ENCODE measurements at places on chromosomes 7 and 10.

GRCh38 chr10:22684699-22685098 lies 29.7 kb downstream of the PIP4K2A start:
- no peak for DNase-seq

GRCh38 chr7:13992596-13992964 lies 3.1 kb upstream of the ETV1 start:
- DNase-seq: no peak

- no peak for DNase-seq
Observed at GRCh38 chr7:128235471-128235870, 5.6 kb upstream of the LEP start.

- no peak for DNase-seq
Observed at GRCh38 chr7:46432708-46433107, 511.6 kb upstream of the IGFBP3 start.

DNA sequence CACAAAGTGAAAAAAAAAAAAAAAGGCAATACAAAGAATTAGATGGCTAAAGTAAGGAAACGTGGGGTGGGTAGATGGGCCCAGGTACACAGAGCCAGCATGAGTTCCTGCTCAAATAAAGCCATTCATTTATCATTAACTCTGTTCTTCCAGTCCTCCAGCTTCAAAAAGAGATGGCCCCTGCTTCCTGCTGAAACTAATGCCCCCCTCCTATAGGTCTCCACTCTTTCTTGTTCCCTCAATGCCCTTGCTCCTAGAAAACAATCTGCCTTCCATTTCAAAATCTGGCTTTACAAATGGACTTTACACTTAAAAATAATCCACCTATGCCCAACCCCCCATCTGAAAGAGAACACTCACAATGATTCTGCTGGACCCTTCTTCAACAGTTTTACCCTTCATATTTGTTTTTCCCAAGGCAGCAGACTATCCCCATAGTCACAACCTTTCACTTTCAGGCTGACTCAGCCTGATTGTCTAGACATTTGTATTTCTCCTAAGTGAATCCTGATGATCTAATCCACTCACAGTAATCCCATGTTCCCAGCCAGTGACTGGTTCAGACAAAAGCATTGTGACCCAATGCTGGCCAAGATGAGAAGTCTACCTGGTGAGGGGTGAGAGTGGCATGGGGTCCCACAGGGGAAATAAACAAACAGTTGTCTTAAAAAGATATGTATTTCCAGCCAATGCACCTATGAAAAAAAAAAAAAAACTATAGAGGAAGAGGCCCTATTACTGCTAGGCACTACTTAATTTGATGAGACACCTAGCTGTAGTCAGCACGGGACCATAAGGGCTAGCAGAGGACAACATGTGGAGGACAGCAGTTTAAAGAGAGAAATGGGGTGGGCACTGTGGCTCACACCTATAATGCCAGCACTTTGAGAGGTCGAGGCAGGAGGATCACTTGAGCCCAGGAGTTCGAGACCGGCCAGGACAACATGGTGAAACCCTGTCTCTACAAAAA lies 74.6 kb upstream of the GRID1 start:
- DNase-seq: no peak

GRCh38 chr7:139397192-139397591 lies 37.5 kb downstream of the LUC7L2 start:
- no peak for DNase-seq

DNA sequence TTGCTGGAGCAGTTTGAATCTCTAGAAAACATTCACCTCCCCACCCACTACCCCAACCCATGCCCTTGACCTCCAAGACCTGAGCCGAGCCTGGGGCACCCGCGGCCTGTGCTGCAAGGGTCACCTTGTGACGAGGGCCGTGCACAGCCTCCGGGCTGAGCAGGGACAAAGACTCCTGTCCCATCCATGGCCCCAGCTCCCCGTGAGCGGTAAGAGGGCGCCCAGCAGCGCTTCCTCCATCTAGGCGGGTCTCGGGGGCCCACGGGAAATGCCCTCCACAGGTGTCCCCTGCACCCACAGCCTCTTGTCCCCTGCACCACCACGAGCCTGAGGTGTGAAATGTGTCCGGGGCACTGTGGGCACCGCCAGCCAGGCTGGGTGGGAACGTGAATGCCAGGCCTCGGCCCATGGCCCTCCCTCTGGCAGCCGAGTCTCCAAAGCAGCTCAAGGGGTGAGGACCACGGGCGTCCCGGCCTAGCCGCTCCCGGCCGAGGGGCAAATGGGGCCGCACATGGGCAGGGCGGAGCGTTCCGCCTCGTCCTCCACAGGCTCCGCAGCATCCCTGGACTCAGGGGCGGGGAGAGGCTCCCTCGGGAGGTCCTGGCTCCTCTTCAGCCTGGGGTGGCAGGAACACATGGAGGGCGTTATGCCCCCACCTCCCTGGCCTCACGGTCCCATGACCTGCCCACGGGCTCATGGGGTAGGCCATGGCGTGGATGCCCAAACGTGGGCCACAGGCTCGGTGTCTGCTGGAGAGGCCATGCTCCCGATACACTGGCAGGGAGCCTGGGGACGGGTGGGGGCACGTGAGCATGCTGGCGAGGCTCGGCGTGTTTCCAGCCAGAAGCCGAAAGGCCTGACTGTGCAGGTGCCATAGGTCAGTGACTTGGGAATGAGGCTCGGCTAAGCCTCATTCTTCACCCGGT lies 21.1 kb downstream of the DPYSL4 start:
- DNase-seq: no peak

GRCh38 chr10:33483124-33483815 lies 148.8 kb upstream of the NRP1 start:
- peak; percentile 72 for DNase-seq

- no peak for DNase-seq
Observed at GRCh38 chr10:103504181-103504783, 10.8 kb downstream of the NEURL1 start.

GRCh38 chr7:85023066-85023712 lies 163.7 kb downstream of the SEMA3D start:
- DNase-seq: peak; percentile 7

- no peak for DNase-seq
Observed at GRCh38 chr7:1668396-1669063, 1.5 kb upstream of the ELFN1 start.

DNA sequence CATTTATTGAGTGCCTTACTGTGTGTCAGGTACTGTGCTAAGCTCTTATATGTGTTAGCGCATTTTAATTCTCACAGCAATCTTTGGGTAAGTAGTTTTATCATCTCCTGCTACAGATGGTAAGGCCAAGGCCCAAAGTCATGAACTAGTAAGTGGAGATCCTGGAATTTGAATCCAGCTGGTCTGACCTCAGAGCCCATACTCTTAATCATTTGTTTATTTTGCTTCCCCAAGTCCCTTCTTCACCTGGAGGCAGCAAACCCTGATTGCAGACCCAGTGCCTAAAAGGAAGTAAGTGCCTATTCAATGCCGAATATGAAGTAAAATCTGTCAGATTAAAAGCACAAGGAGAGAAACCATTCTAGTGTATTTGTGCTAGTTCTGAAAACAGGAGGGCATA lies 182.9 kb upstream of the TCF7L2 start:
- no peak for DNase-seq

DNA sequence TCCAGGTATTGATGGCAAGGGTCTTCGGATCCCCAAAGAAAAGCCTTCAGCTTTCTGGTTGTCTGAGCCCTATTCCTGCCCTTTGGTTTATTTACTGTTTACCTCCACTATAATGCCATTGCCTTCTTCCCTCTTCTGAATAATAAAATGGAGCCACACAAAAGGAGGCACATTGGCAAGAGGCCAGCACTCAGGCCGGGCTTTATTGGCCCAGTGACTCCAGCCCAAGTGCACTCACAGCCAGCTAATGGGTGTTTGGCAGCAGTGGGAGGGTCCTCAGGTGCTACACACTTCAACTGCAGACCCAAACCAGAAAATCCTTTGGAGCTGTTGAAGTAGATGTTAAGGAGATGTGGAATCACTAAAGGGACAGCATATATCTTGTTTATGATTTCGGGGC lies 336.0 kb downstream of the PLXNA4 start:
- peak; percentile 82 for DNase-seq

All from NCI-H187 (cell line).